ENCODE measurements at places on chromosomes 4 and X.

GRCh38 chr4:152937336-152938236, 1.5 kb downstream of the FHDC1 start:
- peak; percentile 31 for DNase-seq

- DNase-seq, result no peak
Measured at GRCh38 chr4:41015016-41015675, 199.2 kb downstream of the APBB2 start.

- no peak for DNase-seq
Measured at GRCh38 chr4:54837576-54838140, 179.9 kb downstream of the KIT start.

DNA sequence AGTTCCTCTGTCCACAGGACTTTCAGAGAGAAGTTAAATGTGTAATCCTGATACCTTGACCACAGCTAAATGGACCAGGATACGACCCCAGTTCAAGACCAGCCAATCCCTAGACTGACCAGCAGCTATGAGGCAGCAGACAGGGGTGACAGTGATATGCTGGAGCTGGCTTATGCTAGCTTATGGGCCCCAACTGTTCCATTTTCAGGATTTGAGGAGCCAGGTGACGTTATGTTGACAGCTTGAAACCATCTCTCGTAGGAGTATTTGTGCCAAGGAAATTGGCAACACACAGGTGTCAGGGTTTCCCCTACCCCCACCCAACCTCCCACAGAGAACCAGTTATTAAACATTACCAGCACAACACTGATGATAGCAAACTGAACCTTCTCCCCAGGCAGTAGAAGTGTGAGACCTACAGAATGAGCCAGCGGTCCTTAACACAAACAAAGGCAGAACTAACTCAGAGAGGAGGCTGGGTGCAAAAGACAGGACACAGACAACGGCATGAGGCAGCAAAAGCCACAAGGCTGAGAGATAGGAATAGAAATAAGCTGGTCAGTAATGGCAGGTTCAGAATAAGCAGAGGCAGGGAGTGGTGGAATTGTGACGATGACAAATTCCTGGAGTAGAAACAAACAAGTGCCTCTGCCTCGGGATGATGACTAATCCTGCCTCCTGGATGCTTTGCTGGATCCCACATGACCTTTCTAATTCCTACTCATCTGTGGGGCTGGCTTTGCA, 85.6 kb upstream of the CPEB2 start:
- DNase-seq, result peak; percentile 11

GRCh38 chrX:23548164-23548563, 119.1 kb upstream of the PRDX4 start:
- no peak for DNase-seq

- no peak for DNase-seq
Measured at GRCh38 chrX:97070346-97070745, 186.6 kb downstream of the RPA4 start.

- no peak for DNase-seq
Measured at GRCh38 chrX:56920338-56920997, 74.9 kb downstream of the SPIN3 start.

DNA sequence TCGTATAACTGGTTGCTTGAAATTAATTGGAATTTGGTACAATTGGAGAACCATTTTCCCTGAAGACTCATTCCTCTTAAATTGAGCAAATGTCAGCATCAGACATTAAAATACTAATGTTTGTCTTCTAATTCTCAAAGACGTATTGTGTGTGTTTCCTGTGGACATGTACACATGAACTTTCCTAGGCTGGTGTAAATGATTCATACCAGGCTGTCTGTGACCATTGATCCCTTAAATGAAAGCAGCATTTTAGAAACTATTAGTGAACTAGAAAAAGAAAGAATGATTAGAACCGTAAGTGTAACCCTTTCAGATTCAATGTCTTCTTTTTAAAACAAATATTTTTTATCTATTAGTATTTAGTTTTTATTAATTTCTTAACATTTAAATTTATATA, 332.9 kb downstream of the PPP3CA start:
- DNase-seq, result peak; percentile 67

GRCh38 chr4:128056396-128056795, 4.7 kb upstream of the LARP1B start:
- no peak for DNase-seq

GRCh38 chr4:141339391-141339790, 118.7 kb downstream of the ZNF330 start:
- DNase-seq, result no peak

DNA sequence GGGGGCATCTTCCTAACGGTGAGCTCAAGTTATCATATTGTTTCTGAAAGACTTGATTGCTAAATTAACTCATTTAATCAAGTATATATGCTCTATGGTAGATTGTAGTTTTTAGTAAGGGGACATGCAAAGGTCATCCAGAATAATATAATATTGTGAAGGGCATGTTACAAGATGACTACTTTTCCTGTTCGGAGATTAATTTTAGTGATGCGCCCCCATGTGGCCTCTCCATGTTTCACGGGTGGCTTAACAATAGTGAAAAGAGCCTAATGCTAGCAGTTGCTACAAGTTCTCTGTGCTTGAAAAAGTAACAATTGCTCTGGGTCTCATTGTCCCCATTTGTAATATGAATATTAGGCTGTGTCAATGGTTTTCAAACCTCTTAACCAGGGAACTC, 12.2 kb downstream of the SMPX start:
- peak; percentile 46 for DNase-seq

GRCh38 chr4:169098532-169098931, 88.5 kb upstream of the CBR4 start:
- peak; percentile 92 for DNase-seq

- DNase-seq, result peak; percentile 55
Measured at GRCh38 chrX:11886745-11887144, 128.7 kb downstream of the MSL3 start.

DNA sequence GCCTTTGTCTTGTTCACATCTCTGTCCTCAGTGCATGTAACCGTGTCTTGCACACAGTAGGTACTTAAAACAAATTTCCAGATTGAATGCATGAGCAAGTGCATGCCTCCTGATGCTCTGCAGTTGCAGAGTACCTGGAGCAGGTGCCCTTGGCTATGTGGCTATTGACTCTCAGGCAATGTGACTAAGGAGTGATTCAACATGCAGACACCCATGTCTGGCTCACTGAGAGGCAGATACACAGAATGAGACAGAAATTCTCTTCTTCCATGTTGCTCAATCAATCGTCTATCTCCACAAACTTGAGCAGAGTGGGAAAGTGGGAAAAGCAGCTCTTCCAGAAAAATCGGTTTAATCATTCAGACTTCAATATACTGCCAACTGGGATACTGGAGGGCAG, 111.0 kb downstream of the CHRDL1 start:
- DNase-seq, result no peak

- no peak for DNase-seq
Measured at GRCh38 chr4:45795135-45795534, 328.7 kb downstream of the GABRG1 start.

DNA sequence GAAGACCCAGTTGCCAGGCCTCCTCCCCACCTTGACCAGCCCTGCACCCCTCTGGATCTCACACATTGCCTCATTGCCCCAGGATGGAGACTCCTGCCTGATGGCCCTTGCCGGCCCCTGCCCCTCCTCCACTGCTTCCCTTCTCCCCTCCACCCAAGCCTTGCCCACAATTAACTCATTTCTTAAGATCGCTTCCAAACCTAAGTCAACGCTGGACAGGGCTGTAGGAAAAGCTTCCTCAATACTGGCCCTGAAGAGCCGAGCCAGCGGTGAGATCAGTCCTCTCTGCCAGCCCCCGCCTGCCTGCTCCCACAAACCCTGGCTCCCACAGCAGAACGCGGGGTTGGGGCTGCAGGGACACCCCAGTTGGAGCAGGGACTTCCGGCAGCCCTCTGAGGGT, 7.5 kb upstream of the HAUS7 start:
- no peak for DNase-seq

DNA sequence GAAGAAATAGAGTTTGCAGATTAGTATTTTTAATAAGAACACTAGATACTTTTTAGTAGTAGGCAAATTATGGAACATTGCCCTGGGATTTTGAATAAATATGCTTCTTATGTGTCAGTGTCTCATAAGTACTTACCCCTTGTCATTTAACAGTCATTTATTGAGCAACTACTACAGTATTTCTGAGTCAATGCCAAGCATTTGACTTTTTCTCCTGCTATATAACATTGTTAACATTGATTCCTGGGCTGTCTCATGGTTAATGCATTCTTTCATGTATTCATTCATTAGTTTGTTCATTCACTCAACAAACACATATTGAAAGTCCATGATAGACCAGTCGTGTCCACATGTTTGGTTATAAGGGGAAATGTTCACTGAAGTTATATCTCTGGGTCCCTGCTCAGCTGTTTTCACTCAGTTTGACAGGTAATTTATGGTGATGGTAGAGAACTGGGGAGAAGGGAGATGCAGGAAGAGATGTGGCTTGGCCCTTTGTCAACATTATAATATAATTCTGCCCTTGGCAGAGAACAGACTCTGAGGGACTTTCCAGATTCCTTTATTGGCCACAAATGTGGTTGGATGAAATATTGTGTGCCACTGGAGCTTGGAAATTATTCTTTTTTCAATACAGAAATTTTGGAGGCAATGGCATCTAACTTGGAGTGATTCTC, 49.8 kb downstream of the OSTC start:
- DNase-seq, result no peak

- peak; percentile 39 for DNase-seq
Measured at GRCh38 chrX:24117258-24117657, 32.3 kb upstream of the ZFX start.

DNA sequence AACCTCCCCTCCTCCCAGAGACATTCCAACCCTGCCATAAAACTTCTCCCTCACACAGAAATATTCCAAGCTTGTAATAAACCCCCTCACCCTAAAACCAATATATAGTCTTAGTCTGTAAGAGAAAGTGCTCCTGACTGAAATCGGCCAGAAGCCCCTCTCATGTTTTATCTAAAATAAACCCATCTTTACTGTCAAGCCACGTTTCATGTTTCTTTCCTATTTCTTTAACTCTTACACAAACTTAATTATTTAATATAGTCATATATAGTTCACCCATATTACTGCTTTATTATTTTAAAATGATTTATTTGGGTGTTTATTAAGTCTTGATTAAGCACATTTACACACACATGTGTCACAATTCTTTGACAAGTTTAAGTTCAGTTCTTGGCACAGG, 191.3 kb upstream of the AADAT start:
- no peak for DNase-seq

DNA sequence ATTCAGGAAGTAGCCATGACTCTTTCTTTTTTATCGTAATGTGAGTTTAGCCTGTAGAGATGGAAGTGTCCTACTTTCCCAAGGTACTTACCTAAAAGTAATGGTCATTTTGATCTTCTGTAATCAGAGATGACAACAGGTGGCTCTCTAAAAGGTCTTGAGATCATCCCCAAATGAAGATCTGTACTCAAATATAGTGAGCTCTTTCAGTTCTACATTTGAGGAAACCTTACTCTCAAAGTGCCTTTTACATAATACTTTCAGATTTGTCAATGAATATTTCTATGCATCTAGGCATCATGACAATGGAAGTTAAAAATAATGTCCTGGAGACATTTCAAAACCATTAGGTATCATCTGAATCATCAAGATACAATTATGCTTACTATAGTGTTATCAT, 17.2 kb upstream of the MND1 start:
- no peak for DNase-seq

- no peak for DNase-seq
Measured at GRCh38 chrX:150291014-150291413, 72.1 kb upstream of the MAMLD1 start.
